Stimulated activated CD8-positive, alpha-beta memory T cell treated with anti-CD3 and anti-CD28 coated beads, Interleukin-15, amount 100 ng/mL, for 4 hours (primary cell): ENCODE measurements at places on chromosomes 4 and X.

DNA sequence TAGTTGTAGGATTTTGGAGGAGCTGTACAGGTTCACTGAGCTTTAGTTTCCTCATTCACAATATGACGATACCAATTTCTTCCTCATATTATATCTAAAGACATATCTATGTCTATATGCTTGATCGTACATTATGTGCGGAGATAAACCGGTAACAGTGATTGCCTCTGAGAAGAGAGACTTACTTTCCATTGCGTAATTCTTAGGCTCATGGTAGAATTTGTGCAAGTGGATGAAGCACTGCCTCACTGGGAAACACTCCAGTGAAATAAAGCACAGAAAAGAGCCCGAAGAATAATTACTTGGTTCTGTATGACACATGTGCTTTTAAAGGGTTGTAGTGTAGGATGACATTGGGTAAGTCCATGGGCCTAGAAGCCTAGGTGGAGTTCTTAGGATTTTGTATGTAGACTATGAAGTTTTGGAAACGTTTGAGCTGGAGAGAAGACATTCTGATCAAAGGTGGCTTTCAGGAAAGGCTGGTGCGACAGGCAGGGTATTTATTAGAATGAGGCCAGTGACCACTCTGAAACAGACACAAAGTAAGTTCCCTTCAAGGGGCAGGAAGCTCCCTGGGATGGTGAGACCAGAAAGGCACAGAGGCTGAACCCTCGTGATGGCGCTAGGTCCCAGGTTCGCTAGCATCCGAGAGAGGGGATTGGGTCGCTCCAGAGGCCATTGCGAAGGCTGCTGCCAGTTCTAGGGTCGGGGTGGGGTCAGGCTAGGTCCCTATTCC is 649 bp upstream of the VBP1 start:
- DNase-seq = no peak

DNA sequence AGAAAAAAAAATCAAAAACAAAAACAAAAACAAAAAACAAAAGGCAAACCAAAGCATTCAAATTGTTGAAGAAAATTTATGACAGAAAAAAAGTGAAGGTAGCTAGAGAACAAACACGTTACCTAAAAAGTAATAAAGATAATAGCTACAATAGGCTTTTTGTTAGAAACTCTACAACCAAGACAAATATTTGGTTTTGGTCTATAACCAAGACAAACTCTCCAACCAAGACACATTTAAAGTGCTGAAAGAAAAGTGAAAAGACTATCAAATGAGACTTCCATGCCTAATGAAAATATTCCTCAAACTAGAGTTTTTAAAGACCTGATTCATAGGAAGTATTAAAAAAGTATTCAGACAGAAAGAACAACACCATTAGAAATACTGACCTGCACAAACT is 391.9 kb upstream of the NDST4 start:
- no peak for DNase-seq

DNA sequence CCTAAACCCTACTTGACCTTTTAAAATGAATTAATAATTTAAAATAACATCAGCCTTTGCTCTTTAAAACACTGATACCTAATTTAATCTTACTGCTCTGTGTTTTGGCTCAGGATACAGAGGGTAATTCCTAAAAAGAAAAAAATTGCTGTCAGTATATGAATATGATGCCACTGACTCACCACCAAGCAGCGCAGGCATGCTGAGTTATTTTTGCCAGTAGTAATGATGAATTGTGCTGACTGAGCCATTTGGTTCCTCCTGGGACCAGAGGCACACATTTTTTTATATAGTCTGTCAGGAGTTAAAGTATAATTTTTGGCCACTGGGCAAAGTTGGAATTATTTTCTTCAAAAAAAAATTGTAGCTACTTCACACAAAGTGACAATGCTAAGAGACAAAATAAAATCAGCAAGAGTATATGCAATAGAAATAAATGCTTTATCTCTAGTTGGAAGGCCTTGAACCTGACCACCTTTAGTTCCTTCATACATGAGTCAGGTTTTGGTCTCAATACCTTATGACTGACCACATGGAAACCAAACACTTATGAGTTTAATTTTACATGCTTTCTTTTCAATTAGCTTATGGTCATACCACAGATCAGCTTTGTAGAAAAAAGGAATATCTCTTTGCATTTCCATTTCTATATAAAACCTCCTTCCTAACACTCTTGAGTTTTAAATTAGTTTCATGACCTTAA is 115.1 kb downstream of the PPP3CA start:
- no peak for DNase-seq

GRCh38 chr4:159137176-159137575 is 34.3 kb downstream of the RAPGEF2 start:
- DNase-seq = no peak

GRCh38 chrX:154036513-154036912 is 16.8 kb upstream of the IRAK1 start:
- DNase-seq = no peak

GRCh38 chr4:157803845-157804521 is 368.8 kb downstream of the GASK1B start:
- no peak for DNase-seq

DNA sequence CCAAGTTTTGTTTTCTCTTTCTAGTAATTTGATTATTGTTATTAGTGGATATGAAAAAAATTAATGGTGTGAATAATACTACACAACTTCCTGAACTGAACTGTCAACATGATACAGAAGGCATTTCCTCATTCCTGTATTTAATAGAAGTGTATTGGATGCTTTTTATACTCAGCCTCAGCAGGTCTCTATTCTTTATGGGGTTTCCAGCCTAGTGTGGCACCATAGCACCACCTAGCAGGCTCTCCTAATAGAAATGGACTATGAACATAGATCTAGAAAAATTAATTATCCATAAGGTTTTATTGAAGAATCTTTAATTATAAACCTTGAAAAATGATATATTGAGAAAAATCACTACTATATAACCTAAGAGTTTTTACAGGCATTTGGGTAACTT is 52.4 kb downstream of the GLRB start:
- DNase-seq = no peak

GRCh38 chr4:7158991-7159390 is 33.3 kb upstream of the SORCS2 start:
- no peak for DNase-seq

DNA sequence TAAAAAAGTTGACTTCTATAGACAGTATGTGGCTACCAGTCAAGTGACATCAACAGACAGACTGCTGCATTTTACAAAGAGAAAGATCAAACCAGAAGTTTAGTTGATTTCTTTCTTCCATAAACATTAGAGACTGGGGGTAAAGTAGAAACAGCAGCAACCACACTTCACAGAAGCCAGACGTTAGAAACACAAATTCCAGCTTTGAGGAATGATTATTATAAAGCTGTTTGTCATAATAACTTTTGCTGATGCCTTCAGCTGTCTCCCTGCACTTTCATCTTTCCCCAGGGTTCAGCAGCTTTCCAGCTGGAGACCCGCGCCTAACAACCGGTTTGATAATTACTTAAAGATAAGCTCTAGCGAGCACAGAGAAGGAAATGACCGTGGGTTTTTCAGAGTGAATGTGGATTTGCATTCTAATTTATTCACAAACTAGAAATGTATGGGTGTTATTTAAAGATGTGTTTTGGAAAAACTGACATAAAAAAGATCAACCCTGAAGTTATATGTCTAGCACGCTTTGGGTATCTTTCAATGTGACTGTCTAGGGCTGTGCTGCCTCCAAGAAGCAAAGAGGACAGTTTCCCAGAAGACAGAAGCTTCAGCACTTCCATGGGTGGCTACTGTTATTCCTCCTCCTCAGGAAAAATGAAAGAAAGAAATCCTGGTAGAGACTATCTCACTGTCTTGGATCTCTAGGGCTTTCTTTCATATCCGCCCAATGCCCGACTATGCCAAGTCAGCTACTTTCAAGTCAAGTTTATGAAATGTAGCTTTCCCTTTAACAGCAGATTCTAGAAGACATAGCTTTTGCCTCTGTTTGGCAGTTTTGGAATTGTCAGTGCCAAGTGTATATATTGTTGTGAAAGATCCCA is 15.0 kb upstream of the ENAM start:
- no peak for DNase-seq

GRCh38 chr4:73019462-73020047 is 50.0 kb downstream of the COX18 start:
- no peak for DNase-seq

DNA sequence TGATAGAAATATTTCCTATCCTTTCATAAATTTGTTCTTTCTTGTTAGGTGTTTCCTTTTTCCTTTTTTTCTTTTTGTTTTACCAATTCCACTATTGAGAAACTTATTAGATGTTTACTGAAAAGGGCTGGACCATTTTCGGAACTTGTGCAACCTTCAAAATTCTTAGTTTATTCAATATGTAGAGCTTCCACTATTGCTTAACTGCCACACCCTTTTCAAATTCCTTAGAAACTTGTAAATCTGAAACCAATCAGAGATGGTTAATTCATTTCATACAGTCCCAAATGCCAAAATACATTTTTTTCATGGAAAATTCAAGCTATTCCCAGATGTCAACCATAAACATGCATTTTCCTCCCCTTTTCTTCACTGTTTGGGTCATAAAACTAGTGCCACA is 66.1 kb upstream of the SLC39A8 start:
- DNase-seq = no peak

DNA sequence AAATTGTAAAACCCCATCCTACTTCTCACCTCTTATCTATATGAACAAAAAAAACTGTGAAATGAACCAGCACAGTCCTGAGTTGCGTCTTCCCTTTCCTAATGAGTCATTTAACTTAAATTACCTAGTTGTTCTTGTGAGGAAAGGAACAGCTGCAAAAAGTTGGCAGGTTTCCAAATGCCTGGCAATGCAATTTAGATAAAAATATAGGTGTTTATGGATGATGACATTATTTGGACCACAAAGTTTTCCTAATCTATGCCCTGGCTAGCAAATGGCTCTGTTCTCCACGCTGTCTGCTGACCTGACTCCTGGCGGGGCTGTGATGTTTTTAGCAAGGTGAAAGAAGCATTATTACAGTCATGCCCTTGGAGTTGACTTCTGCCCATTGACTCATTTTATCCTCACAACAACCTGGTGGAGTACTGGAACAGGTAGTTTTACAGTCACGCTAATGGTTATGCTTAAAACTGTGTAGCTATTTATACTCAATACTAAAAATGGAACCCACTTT is 29.8 kb upstream of the RELL1 start:
- DNase-seq = no peak

DNA sequence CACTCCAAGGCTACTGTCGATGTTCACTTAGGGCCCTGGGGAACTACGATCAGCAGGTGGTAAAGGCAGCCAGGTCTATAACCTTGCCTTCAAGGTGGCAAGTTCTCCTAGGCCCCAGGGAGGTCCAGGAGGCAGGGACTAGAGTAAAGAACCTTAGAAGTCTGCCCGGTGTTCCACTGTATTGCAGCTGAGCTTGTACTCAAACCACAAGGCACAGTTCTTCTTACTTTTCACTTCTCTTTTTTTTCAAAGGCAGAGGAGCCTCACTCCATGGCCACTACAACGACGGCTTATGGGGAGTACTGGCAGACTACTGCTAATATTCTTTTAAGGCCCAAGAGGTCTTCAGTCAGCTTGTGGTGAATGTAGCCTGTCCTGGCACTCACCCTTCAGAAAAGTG is 78.8 kb upstream of the GPR174 start:
- DNase-seq = no peak

GRCh38 chrX:108138814-108139702 is 47.5 kb downstream of the ATG4A start:
- DNase-seq = no peak

- no peak for DNase-seq
Observed at GRCh38 chr4:2982012-2982411, 18.6 kb downstream of the GRK4 start.

DNA sequence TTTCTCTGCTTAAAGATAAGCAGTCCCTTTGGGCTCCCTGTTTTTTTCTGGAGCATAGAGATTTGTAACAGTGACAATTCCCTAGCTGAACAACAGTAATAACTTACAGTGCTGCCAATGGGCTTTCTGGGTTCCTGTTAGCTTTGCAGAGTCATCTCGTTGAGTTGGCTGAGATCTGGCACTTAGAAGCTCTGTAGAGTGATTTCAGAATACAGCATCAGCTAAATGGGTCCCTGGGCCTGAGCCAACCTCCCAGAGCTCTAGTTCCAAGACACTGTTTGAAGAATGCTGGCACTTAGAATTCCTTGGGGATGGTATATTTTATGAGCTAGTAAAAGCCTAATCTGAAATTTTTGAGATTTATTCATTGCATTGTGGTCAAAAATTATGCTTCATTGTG is 43.5 kb upstream of the SERTM2 start:
- no peak for DNase-seq

- DNase-seq = no peak
Observed at GRCh38 chr4:172631832-172632231, 536.8 kb upstream of the GALNT7 start.

GRCh38 chr4:55447108-55447708 is 51.5 kb downstream of the TMEM165 start:
- no peak for DNase-seq

- DNase-seq = peak; percentile 7
Observed at GRCh38 chrX:54042609-54043021, 1.7 kb downstream of the PHF8 start.
